Activated T-helper 2 cell treated with anti-CD3 and anti-CD28 coated beads, Interferon-gamma antibody, Interleukin-2, Interleukin-4, amounts not matched to agents 10 μg/mL and 5 μg/mL and 100 μg/mL, durations not matched to agents 14 hours and 24 hours and 36 hours (primary cell): ENCODE measurements at places on chromosomes 16 and 17. TPM values are rescaled to one million over a fixed set of nuclear protein-coding genes. Genes with fewer than 3 reads are reported as not detected.

GRCh38 chr17:1871756-1872155, 42.0 kb downstream of the RPA1 start:
- no peak for DNase-seq

DNA sequence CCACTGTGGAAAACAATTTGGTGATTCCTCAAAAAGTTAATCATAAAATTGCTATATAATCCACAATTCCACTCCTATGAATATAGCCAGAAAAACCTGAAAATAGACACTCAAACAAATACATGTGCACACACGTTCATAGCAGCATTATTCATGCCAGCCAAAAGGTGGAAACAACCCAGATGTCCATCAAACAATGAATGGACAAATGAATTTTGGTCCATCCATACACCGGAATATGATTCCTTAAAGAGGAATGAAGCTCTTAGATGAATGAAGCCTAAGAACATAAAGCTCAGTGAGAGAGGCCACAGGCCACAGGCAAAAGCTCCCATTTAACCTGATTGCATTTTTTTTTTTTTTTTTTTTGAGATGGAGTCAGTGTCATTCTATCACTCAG, 114.6 kb upstream of the TNRC6C start:
- DNase-seq = no peak

- DNase-seq = no peak
Observed at GRCh38 chr17:13503526-13503925, 98.2 kb downstream of the HS3ST3A1 start.

FUS gene
- total RNA-seq = 874 and 904 TPM in 2 replicates

GCGR gene
- total RNA-seq = not detected in 2 replicates
